ENCODE measurements at places on chromosomes 16 and 17. TPM values are rescaled to one million over a fixed set of nuclear protein-coding genes. Genes with fewer than 3 reads are reported as not detected.
A peak's percentile ranks its signal among the peaks of the same experiment; 100 is the strongest.

The AOC3 gene
- total RNA-seq = 96.4 TPM

The SUPT4H1 gene
- 49.4 TPM for total RNA-seq

The LDHD gene
- total RNA-seq = 28.5 TPM

The GABARAP gene
- 459 TPM for total RNA-seq

DNA sequence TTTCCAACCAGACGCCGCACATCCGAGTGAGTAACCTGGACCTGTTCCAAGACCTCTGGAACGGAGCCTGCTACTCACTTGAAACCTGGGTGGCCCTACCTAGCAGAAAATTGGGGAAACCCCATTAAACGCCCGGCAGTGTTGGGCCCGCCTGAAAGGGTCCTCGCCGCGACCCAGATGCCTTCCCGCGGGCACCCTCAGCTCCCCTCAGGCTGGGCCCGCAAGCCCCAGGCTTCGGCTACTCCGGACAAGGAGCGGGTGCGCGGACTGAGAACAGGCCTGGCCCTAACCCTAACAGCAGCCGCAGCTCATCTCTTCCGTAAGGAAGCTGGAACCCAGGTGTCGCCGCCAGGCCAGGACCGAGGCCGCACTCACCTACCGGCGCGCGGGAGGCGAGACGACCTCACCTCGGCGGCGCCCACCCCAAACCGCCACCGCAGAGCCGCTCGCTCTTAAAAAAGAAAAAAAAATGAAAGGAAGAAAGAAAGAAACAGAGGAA, 344 bp downstream of the PSME3IP1 start:
- peak; percentile 57 for DNase-seq

DNA sequence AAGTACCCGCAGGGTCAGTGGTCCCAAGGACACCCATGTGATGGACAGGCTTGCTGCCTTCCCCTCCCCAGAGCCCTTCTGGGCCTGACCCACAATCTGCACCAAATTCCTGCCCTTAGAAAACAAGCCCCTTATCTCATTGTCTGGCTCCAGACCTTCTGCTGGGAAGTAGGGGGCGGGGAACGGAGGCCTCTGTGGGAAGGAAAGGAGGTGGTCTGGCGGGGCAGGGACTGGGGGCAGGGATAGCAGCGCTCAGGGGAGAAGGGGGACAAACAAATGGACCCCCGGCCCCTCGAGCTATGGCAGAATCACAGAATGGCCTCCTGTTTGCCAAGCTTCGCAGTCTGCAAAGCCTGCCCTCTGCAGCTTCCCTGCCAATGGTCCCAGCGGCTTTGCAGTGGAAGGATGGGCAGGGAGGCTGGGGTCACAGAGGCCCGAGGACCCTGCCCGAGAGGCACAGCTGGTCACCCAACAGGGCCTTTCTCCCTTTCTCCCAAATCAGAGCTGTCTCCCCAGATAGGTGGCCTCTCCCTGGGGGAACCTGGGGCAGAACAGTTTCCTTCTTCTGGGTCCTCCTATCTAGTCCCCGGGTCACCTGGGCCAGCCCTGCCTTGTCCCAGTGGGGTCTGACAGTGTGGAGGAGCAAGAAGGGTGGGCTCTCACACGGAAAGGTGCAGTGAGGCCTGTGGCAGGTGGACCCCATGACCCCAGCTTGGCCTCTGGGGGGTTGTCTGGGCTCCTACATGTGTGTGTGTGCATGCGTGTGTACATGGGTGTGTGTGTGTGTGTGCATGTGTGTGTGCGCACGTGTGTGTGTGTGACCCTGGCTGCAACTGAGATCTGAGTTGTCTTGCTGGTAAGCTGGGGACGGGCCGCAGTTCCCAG, 25.5 kb downstream of the TMEM235 start:
- DNase-seq = peak; percentile 63

DNA sequence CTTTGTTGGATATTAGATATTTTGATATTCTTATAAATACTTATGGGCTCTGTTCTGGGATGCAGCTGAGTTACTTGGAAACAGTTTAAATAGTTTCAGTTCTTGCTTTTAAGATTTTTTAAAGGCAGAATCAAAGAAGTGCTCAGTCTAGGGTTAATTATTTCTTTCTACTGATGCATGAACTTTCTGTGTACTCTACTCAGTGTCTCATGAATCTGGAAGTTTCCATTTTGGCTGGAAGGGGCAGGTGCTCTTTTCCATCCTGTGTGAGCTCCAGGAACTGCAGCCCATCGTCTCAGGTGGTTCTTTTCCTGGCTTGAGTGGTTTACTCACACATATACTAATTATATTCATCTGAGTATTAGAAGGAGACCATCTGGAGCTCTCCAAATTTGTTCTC, 61.1 kb upstream of the CPHXL start:
- DNase-seq = no peak

DNA sequence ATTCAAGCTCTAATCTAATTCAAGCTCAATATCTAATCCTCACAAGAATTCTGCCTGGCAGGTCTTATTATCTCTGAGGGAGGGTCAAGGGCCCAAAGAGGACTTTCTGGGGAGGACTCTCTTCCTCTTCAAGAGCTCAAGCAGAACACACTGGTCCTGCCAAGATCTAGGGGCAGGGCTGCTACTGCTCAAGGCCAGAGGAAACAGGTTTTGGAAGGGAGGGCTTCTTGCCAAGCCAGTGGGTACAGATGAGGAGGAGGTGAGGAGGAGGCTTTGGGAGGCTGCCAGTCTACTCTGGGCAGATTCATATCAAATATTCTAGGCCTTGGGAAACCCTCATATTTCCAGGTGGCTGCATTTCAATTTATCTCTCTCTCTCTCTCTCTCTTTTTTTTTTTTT, 51.8 kb upstream of the IL34 start:
- DNase-seq = peak; percentile 66

- DNase-seq = peak; percentile 69
Measured at GRCh38 chr17:39674702-39675389, 6.6 kb downstream of the PNMT start.

DNA sequence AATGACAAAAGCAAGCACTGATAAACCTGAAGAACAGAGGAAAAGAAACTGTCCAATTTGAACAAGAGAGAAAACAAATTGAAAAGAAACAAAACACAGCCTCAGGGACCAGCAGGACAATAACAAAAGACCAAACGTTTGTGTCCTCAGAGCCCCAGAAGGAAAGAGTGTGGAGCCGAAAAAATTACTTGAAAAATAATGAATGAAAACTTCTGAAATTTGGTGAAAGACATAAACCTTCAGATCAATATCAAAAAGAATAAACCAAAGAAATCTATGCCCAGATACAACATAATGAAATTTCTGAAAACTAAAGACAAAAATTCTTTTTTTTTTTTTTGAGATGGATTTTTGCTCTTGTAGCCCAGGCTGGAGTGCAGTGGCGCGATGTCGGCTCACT, 45.6 kb downstream of the CCDC57 start:
- DNase-seq = no peak

DNA sequence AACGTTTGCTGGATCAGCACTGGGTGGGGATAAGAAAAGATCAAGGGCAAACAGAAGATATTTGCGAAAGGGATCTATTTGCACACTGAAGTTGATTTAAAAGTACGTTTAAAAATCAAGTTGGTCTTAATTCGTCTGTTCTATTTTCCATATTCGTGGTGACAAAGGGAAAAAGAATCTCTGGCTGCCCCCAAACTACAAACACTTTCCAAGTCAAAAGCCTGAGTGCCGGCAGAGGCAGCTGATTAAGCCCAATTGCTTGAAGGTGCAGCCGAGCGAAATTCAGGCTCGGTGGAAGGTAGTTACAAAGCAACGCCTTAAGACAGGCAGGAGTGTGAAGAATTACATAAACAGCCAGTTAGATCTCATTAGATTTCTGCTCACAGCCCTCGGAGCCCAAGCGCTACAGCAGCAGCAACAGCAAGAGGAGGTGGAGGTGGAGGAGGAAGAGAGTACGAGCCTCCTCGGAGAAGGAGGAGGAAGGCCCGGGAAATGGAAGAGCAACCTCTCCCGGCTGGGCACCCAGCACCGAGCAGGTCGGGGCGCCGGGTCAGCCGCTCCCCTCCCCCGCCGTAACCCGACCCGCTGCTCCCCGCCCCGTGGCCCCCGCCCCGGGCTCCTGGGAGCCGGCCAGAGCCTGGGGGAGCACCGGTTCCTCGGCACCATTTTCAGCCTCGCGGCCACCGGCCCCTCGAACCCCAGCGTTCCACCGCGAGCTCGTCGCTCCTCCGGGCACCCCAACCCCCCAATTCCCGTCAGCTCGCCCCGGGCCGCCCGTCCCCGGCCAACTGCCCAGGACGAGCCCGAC, 890 bp downstream of the TOB1 start:
- peak; percentile 64 for DNase-seq

GRCh38 chr16:81431554-81432353, 12.9 kb upstream of the CMIP start:
- peak; percentile 55 for DNase-seq

DNA sequence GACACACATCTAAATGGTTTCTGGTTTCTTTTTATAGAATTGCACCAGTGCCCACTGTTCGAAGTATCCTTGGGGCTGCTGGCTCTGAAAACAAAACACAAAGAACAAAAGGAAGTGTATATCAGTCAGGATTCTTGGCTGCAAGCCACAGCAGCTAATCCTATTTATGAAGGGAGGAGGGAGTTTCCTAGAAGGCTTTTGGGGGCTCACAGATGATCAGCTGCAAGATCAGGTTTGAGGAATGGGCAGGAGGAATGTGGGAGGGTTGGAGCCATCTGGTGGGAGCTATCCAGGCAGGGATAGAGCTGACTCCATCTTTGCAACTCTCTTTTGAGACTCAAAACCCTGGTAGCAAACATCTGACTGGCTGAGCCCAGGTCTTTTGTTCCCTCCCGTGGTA, 118.3 kb upstream of the EEF2KMT start:
- DNase-seq = no peak

DNA sequence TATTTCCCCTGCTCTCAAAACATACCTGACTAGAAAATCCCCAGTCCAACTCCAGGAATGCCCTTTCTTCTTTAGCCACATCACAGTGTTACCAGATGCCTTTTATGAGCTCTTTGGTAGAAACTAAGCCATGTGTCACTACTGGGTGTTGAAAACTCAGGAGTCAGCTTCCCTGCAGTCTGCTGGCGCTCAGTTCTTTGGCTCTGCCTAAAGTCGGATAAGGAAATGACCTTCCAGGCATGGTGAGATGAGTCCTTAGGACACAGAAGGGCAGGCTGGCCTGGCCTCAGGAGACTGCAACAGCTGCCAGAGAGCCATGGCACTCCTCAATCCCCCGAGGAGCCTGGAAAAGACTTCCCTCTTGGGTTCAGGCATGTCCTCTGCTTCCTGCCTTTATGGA, 89.1 kb downstream of the CDH13 start:
- peak; percentile 51 for DNase-seq

- no peak for DNase-seq
Measured at GRCh38 chr16:68289621-68290329, 21.0 kb downstream of the SLC7A6OS start.

- no peak for DNase-seq
Measured at GRCh38 chr16:799948-800833, at the start of gene GNG13. Gene GNG13 (minus strand): TSS chr16:800734. CDS start chr16:799077, 1,657 bp downstream.

- DNase-seq = no peak
Measured at GRCh38 chr17:39729280-39729851, 966 bp downstream of the MIEN1 start.

- DNase-seq = no peak
Measured at GRCh38 chr16:129075-129474, 9.4 kb downstream of the NPRL3 start.

DNA sequence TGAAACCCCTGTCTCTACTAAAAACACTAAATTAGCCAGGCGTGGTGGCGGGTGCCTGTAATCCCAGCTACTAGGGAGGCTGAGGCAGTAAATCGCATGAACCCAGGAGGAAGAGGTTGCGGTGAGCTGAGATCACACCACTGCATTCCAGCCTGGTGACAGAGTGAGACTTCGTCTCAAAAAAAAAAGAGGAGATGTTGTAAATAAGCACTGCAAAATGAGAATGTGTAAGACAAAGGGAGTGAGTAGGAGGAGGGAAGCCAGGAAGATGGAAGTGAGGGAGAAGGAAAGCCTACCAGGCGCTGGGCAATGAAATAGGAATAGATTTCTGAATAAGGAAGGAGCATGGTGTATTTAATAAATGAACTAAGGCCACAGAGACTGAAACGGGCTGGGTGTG, 8.7 kb upstream of the PRPF8 start:
- DNase-seq = no peak

DNA sequence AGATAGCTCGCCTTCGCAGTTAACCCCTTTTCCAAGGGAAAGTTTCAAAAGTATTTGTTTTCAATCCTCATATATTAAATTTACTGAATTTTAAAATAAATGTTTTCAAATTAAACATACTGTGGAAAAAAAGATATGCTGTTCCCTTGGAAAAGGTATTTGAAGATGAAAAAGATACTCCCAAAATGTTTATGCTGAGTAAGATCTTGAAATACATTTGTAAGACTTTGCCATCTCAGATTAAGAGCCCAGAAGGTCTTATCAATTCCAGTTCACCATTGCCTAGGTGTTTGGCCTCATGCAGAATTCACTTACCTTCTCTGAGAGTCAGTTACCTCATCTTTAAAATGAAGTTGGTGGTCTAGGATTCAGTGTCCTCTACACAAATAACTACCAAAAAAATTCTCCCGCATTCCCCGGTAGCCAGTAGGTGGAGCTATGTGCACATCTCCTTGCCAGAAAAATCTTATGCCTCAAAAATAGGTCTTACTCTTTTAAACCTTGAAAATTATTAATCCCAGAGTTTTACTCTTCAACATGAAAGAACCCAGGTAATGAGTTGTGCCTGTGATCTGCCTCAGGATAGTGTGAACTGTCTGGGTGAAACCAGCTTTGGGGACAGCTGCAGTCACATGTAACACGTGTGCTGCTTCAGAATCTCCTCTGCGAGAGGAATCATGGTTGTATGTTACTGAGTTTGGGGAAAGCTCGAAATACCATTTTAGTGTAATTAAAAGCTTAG, 178.3 kb downstream of the MRTFB start:
- DNase-seq = no peak

- DNase-seq = no peak
Measured at GRCh38 chr16:10812312-10813098, 6.1 kb downstream of the TVP23A start.

DNA sequence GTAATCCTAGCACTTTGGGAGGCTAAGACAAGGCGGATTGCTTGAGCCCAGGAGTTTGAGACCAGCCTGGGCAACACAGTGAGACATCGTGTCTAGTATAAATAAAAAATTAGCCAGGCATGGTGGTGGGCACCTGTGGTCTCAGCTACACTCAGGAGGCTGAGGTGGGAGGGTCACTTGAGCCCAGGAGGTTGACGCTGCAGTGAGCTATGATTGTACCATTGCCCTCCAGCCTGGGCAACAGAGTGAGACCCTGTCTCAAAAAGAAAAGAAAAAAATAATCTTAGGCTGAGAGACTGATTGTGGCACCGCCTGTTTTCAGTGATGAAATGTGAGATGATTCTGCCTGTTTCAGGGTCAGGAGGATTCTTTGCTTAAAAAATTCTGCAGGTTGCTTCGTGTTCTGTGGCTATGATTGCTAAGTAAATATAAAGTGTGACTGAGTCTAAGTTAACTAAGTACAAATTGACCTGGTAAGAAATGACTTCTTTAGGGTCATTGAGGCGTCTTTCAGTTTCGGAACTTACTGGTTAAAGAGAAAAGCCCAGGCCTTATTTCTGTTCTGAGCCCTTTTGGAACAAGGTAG, 128.3 kb downstream of the SOCS1 start:
- no peak for DNase-seq

GRCh38 chr17:16936536-16937310, 35.2 kb downstream of the TNFRSF13B start:
- DNase-seq = no peak
